ENCODE measurements at places on chromosomes 1 and 21.

DNA sequence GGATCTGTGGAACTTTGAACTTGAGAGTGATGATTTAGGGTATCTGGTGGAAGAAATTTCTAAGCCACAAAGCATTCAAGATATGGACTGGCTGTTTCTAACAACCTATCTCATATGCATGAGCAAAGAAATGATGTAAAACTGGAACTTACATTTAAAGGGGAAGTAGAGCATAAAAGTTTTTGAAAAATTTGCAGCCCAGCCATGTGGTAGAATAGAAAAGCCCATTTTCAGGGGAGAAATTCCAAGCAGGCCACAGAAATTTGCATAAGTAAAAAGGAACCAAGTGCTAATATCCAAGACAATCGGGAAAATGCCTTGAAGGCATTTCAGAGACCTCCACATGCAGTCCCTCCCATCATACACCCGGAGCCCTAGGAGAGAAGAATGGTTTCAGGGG, 15.7 kb downstream of the RIIAD1 start:
- peak; percentile 35 for DNase-seq

- no peak for DNase-seq
Observed at GRCh38 chr21:43921571-43921978, 56.6 kb downstream of the AGPAT3 start.

GRCh38 chr1:236953151-236953700, 51.0 kb downstream of the MT1HL1 start:
- no peak for DNase-seq

GRCh38 chr1:66266350-66266749, 267.6 kb upstream of the SGIP1 start:
- DNase-seq: no peak

DNA sequence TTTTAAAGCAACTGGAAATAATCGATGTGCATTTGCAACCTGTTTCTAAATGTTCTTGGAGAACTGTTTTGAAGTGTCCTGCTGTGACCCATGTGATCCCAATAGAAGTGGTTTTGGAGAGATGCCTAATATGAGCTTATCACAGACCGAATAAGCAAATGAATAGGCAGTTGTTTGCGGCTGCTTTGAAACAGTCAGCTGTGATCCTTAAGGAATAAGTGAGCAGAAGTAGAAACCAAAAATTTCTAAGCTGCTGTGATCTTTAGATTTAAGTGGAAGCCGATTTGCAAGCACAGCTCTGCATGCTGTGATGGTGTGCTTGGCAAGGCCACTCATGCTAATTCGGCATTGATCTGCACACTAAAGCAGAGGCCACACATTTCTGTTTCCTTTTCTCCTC, 329.5 kb upstream of the DUSP10 start:
- DNase-seq: no peak

DNA sequence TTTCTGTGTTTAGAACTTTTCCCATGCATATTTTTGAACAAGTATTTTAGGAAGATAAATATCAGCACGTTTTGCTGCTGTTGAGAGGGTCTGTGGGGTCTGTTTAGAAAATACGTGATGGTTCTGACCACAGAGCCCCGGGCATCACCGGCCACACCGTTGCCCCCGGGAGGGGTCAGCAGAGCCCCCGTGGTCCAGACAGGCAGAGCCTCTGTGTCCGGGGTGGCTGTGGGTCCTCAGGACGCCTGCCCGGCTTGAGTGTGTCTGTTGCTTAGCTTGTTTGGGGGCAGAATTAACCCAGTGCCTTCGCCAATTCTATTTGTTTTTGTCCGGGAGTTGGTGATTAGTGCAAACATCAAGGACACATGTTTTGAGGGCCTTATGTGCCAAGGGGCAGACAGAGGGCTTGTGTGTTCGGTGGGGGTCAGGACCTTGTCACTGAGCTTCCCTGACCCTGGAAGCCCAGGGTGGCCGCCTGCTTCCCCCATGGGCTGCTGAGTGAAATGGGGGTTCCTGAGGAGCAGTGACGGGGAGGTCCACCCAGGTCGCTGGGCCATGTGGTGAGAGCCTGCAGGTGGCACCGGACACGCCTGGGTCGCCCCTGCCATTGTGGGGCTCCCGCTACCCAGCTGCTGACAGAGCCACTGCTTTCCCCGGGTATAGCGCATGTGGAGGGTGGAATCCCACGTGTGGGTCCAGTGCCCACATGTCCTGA, 122.2 kb downstream of the SIK1 start:
- DNase-seq: no peak

DNA sequence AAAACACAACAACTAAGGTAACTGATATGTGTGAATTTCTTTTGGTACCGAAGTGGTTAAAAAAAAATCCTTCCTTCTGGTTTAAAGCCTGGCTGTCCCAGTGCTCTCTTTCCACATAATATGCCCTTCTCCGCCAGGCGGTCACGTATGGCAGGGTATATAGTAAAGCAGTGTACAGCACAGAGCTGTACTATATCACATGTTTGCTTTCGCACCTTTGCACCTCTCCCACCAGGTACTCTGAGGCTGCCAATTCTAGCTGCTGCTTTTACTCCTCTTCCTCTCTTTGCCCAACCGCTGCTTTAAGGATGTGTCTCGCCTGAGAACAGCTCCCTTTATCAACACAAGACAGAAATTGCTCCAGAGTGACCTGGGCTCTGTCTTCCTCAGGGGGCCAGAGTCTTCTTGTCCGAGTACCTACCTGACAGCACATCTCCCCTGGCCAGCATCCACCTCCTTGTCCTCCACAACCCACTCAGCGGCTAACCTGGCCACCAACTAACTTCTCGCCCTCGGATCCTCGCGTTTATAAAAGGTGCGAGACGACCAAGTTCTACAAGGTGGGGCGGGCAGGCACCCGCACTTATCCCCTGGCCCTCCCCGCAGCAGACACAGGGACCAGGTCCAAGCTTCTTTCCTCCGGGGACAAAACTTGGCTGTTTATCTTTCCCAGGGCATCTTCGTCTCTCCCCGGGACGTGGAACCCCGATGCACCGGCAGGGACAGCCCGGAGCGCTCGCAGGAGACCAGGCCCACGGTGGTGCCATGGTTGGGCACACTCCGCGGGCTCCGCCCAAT, 1.6 kb downstream of the COLGALT2 start:
- DNase-seq: no peak

DNA sequence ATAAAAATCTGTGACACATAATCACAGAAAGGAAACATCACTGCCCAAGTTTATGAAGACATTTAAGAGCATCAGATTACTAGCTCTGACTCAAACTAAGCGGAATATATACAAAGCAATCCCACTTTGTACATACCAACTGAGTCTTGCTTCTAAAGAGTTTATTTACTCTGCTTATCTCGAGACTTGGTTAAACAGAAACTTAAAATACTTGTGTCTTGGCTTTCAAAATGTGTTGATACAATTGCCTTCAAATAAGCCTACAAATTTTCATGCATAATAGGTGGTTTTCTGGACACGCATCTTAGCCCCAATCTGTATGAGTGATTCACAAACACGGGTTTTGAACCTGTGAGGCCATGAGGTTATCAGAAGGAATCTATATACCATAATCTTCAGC, 21.0 kb downstream of the CD160 start:
- no peak for DNase-seq
